ENCODE measurements at places on chromosomes 3 and 15.

GRCh38 chr3:193086681-193087080, 154.3 kb upstream of the PLAAT1 start:
- DNase-seq, result no peak

- DNase-seq, result peak; percentile 1
These were observed 258.1 kb downstream of the TBL1XR1 start for GRCh38 chr3:176939022-176939817.

DNA sequence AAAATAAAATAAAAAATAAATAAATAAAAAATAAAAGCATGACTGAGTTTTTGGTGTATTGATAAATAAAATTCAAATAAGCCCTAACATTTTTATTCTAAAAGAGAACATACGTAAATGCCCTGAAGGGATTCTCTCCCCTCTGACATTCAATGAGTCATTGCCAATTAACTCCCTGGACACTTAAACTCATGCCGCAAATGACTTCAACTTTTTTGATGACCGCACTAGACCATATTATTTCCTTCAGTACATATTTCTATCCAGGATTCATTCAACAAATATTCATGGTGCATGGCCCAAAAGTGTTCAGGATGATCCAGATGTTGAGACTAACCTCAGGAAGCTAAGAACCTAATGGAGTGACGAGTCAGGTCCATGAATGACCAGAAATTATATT, 195.9 kb upstream of the LRRN1 start:
- no peak for DNase-seq

DNA sequence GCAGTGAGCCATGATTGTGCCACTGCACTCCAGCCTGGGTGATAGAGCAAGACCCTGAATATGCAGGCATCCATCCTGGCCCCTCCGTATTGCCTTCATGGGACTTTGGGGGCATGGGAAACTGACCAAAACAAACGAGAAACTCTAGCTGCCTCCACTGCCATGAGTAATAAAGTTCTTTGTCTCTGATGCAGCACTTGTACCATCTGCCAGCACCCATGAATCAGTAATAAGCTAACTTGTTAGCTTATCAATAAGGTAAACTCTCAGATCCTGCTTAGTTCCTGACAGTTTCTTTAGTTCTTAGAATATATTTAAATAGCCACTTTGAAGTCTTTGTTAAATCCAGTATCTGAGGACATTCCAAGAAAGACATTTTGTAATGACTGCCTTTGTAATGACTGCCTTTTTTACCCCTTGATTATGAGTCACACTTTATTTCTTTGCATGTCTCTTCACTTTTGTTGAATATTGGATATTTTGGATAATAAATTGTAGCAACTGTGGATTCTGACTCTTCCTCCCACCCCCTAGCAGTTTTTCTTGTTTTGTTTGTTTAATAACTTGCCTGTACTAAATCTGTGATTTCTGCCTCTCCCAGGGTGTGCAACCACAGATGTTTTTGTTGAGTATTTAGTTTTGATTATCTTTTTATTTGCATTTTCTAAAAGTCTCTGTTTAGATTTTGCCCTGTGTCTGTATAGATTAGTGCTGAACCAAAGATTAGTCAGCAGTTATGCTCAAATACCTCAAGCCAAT, 136.9 kb downstream of the HCN4 start:
- DNase-seq, result no peak

GRCh38 chr3:113571360-113571759, 39.0 kb downstream of the SIDT1 start:
- DNase-seq, result no peak

DNA sequence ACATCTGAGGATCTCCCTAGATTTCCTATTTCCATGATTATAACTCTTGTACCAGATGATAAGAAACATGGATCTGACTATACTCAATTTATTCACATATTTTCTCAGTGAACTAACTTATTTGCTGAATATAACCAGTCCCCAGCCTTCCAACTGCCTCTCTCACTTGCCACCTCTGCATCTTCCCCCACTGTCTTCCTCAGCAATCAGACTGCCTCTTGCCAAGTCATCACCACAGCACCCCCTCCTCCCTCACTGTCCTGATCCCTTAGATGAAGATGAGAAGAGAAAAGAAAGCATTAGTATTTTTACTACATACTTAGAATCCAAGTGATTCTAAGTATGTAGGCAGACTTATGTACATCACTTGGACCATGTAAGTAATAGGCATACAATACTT, 71.9 kb downstream of the GTPBP8 start:
- no peak for DNase-seq

DNA sequence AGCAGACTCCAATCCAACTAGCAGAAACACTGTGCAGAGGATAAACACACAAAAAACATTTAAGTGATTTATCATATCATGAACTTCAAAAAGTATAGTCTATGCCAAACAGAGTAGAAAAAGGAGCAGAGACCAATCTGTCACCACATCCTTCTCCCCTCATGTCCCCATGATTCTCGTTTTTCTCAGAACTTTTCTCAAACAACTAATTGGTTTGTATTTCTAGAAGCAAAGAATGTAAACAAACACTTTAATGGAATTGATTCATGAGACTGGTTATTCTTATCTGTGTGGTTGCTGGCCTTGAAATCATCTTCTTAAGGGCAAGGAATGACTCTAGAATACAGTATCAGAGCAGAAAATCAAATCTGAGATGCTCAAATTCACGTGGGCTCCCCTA, 294.2 kb upstream of the THBS1 start:
- no peak for DNase-seq

Measured in activated CD4-positive, alpha-beta T cell treated with anti-CD3 and anti-CD28 coated beads, Interleukin-2, amount 50 U/mL, for 4 hours (primary cell).